G401 (cell line): ENCODE measurements at places on chromosomes 7 and 10.

DNA sequence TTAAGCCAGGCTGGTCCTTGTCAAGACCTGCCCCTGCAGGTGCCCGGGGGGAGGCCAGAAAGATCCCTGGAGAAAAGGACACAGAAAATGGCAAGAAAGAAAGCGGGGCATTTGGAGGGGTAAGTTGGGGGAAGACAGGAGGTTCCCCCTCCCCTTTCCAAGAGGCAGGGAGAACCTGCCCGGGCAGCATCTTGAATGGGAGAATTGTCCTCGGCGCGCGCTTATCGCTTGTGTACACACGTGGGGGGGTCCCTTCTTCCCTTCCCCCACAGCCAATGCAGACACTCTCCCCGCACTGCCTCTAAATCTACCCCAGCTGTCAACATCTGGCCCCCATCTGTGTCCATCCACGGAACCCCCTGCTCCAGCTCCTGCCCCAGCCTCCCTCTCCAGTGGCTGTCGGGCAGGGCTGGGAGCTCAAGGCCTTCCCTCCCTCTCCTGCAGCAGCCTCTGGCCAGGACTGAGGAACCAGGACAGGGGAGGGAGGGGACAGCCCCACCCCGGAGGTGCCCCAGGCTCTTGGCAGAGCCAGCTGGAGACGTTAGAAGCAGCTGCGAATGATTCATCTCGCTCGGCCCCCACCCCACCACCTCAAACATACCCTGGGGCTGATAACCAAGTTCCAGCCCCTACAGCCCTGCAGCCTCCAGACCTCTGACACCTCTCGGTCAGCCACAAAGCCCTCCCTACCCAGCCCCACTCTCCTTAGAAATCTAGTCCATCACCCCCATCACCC lies 25.3 kb downstream of the EPHB4 start:
- DNase-seq, result no peak

DNA sequence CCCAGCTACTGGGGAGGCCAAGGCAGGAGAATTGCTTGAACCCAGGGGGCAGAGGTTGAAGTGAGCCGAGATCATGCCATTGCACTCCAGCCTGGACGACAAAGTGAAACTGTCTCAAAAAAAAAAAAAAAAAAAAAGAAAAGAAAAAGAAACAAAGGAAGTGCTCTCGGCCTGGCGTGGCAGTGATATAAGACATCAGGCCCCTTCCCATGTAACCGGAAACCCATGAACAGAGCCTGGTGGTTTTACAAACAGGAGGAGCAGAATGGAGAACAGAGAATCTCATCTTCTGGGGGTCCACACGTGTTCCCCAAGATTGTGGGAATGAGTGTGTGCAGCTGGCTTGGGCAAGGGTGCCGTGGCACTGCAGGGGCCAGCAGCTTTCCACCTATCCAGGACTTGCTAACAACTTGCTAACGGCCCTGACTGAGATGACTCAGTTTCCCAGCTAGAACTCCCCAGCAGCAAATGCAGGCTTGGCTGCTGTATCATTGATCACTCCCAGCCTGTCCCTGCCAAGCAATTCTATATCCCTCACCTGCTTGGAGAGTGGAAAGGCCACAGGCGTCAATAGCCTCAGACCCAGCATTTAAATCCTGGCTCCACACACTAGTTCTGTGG lies 103.0 kb downstream of the COL26A1 start:
- no peak for DNase-seq

DNA sequence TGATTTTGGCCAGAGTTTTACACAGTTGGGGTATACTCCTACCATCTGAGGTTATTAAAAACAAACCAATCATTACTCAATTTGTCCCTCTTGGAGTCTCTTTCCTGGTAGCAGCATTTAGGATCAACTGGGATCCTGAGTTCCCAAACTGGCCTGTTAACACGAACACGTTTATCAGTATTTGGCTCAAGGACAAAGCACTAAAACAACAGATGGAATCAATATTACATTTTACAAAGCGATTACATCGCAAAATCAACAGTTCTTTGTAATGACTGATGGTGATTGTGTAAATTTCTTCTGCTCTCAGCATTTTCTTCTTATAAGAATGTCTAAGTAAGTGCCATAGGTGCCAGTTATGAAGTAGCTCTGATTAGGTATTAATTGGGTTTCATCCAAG lies 582.9 kb upstream of the ANKRD30A start:
- DNase-seq, result no peak

DNA sequence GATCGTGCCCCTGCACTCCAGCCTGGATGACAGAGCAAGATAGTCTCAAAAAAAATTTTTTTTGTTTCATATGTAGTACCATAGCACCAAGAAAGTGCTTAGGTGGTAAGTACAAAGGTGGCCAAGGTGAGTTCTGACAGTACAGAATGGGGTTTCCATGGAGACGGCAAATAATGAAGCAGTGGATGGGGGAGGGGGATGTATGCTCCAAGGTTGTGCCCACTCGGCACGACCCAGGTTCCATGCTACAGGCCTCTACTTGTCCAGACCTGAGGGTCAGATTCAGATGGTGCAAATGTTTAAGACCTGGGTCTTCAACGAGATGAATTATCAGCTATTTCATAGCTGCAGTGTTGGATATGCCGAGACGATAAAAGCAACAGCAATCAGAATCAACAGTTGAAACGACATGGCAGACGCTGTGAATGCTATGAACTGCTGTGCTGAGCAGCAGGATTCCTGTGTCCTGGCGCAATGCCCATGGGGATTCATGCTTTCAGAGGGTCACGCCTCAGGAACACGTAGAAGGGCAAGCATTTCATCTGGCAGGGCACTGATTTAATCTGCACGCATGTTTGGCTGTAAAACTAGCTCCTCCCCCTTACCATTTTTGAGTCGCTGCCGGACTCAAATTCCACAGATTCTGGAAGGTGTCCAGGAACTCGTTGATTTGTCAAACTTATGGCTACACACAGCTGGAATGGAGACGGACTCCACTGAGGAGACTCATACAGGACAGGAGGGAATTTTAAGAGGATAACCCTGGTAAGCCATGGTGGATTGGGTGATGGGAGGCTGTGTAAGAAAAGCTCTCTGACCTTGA lies 256.5 kb downstream of the FRMD4A start:
- DNase-seq, result peak; percentile 30

DNA sequence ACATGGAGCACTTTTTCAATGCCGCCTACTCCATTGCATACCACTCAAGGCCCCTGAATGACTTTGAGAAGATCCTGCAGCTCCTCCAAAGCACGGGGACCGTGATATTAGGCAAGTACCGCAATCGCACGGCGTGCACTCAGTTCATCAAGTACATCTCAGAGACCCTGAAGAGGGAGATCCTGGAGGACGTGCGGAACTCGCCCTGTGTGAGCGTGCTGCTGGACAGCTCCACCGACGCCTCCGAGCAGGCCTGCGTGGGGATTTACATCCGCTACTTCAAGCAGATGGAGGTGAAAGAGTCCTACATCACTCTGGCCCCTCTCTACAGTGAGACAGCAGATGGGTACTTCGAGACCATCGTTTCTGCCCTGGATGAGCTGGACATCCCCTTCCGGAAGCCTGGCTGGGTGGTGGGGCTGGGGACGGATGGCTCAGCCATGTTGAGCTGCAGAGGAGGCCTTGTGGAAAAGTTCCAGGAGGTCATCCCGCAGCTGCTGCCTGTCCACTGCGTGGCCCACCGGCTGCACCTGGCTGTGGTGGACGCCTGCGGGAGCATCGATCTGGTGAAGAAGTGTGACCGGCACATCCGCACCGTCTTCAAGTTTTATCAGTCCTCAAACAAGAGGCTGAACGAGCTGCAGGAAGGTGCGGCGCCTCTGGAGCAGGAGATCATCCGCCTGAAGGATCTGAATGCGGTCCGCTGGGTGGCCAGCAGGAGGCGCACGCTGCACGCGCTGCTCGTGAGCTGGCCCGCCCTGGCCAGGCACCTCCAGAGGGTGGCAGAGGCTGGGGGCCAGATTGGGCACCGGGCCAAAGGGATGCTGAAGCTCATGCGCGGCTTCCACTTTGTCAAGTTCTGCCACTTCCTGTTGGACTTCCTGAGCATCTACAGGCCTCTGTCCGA lies 12.7 kb upstream of the ATP6V0E2 start:
- no peak for DNase-seq

- no peak for DNase-seq
These were observed 32.5 kb downstream of the C10orf105 start for GRCh38 chr10:71687077-71687476.

DNA sequence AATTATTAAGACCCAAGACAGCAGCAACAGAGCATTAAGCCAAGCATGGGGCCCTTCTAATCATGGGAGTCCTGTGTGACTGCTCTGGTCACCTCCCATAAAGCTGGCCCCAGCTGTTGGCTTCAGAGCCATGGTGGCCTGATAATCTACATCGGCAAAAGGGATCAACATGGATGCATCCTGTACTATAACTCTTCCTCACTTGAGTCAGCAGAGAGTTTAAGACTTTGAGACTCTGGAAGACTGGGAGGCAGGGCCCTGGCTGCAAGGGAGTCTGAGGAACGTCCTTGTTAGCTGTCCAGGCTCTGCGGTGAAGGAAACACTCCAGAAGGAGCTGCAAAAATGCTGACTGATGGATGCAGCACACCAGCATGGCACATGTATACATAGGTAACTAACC lies 95.0 kb upstream of the KIAA1217 start:
- no peak for DNase-seq

DNA sequence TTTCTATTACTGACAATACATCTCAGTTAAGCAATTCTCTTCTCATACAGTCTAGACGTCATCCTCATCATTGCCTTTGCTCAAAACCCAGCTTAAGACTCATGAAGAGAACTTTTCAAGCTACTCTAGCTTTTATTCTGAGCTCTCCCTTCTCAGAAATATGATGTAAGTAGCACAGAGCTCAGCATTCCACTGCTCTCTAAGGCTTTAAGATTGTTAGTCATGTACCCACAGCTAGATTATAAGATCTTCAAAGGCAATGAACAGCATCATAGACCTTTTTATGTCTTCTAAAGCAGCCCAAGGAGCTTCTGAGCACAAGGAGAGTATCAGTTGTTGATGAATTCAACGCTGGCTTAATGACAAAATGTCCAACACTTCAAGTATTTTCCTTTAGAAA lies 119.3 kb downstream of the NRP1 start:
- no peak for DNase-seq

GRCh38 chr10:101244321-101245050 lies 15.2 kb upstream of the LBX1 start:
- no peak for DNase-seq

DNA sequence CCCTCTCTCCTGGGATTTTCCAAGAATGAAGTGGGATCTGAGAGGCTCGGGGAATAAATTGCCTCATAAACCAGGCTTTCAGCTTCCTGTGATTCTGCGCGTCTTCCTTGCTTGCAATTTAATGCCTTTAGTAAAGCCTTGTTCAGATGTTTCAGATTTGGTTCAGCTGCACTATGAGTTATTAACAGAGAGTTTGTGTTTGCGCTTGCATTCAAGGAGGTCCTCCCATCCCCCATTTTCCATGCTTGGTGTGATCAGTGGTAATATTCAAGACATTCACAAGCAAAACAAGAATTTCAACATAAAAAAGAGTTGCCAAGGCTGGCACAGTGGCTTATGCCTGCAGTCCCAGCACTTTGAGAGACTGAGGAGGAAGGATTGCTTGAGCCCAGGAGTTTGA lies 1068.9 kb downstream of the TYW1 start:
- no peak for DNase-seq

- no peak for DNase-seq
These were observed 428.2 kb upstream of the POT1 start for GRCh38 chr7:125357676-125358455.

- DNase-seq, result no peak
These were observed 42.3 kb downstream of the ZNF727 start for GRCh38 chr7:64087501-64087900.

DNA sequence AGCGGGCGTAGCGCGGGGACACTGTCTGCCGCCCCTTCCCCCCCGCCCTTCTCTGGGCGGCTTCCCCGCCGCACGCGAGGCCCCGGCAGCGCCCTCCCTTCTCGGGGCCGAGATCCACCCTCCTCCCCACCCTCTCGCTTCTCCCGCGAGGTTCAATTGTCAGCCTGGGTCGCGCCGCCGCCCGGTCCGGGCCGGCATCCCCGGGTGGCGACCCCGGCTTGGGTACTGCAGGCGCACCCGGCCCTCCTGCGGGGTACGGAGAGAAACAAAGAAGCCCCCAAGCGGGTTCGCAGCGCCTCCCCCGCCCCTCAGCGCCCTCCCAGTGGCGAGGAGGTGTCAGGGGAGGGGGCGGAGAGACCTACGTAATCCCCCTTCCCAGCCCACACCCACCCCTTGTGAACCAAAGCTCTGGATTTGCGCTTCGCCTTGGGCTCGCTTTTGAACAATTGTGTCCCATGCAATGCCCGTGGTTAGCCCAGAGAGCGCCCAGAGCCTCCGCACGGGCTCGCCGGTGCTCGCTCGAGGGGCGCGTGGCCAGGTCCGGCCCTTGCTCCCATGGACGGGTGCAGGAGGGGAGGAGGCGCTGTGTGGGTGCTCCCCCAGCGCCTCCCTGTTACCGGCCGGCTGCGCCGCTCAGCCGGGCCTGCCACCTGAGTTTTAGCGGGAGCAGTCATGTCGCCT lies 634 bp downstream of the HECW1 start:
- DNase-seq, result no peak

DNA sequence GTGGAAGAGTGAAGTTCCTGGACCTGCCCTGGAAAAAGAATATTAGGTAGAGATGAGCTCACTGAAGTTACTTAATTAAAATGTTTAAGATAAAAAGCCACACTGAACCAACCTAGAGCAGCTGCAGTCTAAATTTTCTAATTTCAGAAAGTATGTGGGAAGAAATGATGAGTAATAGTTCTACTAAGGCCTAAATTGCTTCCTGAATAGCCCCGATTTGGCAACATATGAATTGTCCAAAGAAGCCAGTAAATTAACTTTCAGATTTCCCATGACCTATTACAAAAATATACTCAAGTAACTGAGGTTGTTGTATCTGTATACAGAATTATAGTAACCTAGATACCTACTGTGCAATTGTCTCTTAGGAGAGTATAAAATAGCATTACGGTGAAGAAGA lies 312.6 kb downstream of the IPMK start:
- DNase-seq, result no peak

DNA sequence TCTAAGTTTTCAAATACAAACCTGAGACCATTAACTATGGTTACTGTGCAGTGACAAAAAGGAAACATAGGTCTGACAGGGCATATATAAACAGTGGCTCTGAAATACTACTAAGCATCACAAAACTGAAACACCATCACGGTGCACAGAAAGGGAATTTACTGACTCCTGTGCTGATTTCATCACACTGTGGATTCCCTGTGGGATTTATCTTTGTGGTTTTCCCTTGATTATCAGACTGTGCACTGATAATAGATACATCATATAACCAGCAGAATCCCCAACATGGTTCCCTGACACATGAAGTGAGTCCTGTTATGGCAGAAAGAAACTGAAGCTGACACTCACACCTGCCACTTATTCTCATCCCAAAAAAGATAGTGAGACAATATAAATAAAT lies 676.3 kb upstream of the KCND2 start:
- DNase-seq, result no peak

- DNase-seq, result no peak
These were observed 54.4 kb downstream of the ESYT2 start for GRCh38 chr7:158774952-158775351.
